CD4-positive, alpha-beta T cell treated with Interferon alpha-2 for 1 hour (primary cell): ENCODE measurements at places on chromosomes 5 and 9.

DNA sequence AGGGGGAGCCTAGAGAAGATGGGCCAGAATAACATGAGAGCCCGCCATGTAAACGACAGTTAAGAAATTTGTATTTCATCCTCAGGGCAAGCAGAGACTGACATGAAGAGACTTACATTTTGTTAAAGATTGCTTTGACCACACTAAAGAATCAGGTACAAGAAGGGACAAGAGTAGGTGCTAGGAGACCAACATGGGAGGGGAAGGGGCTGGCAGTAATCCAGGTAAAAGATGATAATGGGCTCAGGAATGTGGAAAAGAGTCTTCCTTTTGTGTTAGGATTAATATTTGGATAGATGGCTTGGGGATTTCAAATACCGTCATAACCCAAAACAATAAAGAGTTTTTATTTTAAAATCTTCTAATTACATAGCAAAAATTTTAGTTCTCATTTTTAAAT, 137.3 kb downstream of the ZNF462 start:
- no peak for DNase-seq

- no peak for DNase-seq
Measured at GRCh38 chr9:29548436-29548835, 1975.2 kb upstream of the C9orf72 start.

DNA sequence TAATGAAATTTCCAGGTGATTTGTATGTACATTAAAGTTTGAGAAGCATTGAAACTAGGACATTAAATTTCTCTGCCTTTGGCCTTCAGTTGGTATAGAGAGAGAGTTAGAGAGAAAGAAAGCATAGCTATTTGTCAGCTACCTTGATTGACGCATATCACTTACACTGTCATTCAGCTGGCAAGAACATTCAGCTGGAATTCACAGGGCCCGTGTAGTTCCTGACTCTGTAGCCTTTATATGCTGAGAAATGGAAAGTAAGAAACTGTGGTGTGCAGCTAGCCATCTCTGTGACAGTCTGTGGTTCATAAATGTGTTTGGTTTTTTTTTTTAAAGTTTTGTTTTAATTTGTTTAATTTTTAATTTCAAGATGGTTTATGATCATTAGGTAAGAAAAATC, 58.9 kb downstream of the DMXL1 start:
- DNase-seq = no peak

DNA sequence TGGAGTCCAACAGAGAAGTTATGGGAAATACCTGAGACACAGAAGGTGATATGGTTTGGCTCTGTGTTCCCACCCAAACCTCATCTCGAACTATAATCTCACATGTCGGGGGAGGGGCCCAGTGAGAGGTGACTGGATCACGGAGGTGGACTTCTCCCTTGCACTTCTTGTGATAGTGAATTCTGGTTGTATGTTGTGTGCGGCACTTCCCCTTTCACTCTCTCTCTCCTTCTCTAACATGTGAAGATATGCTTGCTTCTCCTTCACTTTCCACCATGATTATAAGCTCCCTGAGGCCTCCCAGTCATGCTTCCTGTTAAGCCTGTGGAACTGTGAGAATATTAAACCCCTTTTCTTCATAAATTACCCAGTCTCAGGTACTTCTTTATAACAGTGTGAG, 96.1 kb downstream of the TMEM232 start:
- DNase-seq = no peak

GRCh38 chr9:135120249-135120648, 32.8 kb downstream of the OLFM1 start:
- no peak for DNase-seq

DNA sequence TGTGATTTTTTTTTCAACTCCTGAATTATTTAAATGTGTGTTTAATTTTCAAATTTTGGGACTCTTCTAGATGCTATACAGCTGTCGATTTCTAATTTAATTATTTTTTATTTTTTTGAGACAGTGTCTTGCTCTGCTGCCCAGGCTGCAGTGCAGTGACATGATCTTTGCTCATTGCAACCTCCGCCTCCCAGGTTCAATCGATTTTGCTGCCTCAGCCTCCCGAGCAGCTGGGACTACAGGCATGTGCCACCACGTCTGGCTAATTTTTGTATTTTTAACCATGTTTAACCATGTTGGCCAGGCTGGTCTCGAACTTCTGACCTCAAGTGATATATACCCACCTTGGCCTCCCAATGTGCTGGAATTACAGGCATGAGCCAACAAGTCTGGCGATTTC, 28.6 kb downstream of the CSNK1G3 start:
- no peak for DNase-seq

- DNase-seq = no peak
Measured at GRCh38 chr9:87201351-87201751, 254.0 kb upstream of the GAS1 start.

- no peak for DNase-seq
Measured at GRCh38 chr5:7638456-7638855, 212.5 kb downstream of the CFAP90 start.

- DNase-seq = no peak
Measured at GRCh38 chr5:180801596-180802324, 846 bp downstream of the MGAT1 start.

- no peak for DNase-seq
Measured at GRCh38 chr9:111914749-111915424, 18.3 kb downstream of the UGCG start.

- DNase-seq = no peak
Measured at GRCh38 chr9:135214706-135215105, 127.2 kb downstream of the OLFM1 start.

DNA sequence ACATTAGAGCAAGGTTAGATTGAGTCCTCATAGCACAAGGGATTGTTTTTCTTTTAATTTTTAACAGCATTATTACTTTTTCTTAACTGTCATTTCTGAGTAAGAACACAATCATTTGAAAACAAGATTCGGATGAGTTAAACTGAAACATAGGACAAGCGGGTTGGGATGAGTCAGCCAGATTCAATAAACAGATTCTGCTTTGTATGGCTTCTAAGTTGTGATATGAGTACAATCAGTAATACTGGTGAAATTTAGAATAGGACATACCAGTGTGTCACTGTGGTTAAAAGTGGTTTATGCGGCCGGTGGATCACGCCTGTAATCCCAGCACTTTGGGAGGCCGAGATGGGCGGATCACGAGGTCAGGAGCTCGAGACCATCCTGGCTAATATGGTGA, 364.3 kb upstream of the CDH10 start:
- DNase-seq = no peak

- no peak for DNase-seq
Measured at GRCh38 chr5:19713740-19714139, 274.3 kb downstream of the CDH18 start.

DNA sequence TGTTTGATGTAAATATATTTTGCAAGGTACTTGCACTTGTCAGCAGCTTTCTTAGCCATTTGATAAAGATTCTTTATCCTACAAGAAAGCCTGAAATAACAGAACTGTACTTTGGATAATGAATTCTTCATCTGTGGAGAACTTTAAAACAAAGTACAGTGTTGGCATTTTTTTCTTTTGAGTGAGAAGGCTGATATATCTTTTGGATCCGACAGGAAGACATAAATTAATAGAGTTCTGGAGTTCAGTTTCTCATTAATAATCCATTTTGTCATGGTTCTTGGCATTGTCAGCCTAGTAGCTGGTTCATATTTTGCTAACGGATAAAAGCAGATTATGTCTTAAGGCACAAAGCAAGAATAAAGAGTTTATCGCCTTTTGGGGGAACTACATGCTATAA, 17.0 kb downstream of the PBX3 start:
- DNase-seq = no peak

DNA sequence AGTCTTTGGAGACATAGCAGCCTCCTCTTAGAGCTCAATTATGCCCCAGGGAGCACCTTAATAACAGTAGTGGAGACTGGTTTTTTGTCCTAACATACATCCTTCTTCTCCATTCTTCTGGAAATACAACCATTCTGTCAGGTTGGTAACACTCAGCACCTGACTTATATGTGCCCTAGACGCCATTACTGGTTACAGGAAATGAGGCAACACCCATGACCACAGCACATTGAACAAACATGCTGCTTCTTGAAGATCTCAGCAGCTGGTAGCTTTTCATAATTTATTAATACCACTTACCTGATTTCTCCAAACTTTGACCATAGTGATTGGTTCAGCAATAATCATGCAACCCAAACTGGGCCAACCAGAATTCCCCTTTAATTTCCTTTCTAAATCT, 25.1 kb upstream of the TRPM3 start:
- DNase-seq = no peak

GRCh38 chr5:53052499-53052898, 57.1 kb downstream of the MOCS2 start:
- no peak for DNase-seq

DNA sequence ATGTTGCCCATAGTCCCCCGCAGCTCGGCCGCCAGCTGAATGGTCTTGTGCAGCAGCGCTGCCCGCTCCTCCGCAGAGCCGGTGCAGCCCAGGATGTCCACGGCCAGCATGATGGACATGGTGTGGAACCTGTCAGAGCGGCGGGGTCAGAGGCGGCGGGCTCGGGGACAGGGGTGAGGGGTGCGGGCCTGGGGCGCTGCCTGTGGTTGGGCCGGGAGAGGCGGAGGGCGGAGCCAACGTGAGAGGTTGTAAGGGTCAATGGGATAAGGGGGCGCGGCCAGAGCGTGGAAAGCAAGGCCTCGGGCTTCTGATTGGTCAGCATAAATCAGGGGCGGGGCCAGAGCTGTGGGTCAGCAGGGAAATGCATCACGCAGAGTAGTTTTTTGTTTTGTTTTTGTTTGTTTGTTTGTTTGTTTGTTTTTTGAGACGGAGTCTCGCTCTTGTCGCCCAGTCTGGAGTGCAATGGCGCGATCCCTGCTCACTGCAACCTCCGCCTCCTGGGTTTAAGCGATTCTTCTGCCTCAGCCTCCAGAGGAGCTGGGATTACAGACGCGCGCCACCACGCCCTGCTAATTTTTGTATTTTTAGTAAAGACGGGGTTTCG, 6.8 kb upstream of the TOR2A start:
- DNase-seq = no peak

- no peak for DNase-seq
Measured at GRCh38 chr5:81755320-81755719, 4.4 kb upstream of the SSBP2 start.

- DNase-seq = no peak
Measured at GRCh38 chr5:64637144-64637543, 53.2 kb upstream of the SHISAL2B start.

DNA sequence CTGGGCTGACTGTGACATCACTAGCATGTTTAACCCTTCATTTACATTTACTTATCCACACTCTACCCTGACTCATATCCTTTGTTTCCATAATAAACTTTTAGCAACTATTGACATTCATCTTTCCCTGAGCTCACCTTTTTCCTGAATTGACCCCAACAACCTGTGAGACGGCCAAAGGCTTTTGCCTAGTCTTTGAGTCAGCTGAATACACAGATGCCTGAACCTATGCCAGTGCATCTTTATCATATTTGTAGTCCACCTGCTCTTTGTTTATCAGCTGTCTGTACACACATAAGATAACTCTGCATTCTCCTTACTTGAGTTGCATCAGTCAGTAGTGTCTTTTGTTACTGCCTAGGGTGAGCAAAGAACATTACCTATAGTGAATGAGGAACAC, 128.5 kb upstream of the HMHB1 start:
- no peak for DNase-seq

GRCh38 chr5:73674669-73675004, 48.6 kb downstream of the ARHGEF28 start:
- DNase-seq = no peak

DNA sequence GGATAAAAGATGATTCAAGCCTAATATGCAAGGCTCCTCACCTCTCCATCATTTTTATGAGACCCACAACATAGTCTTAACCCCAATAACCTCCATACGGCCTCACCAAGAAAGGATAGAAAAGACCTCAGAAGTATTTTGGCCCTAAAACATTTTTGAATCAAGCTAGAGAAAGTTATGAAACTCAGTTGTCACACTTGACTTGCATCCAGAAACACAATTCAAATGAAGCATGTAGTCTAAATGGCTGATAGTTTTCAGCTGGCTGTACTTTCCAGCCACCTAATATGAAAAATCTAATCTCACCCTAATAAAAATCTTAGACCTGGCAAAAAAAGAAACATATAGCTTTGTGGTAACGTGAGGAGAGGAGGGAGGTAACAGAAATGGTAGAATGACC, 116.1 kb downstream of the ARL15 start:
- DNase-seq = no peak

GRCh38 chr5:72783354-72783753, 33.1 kb upstream of the TNPO1 start:
- no peak for DNase-seq

- no peak for DNase-seq
Measured at GRCh38 chr9:112012026-112012902, 115.7 kb downstream of the UGCG start.

- no peak for DNase-seq
Measured at GRCh38 chr9:16459421-16460148, 410.9 kb downstream of the BNC2 start.

GRCh38 chr9:125513668-125514413, 193.2 kb downstream of the MAPKAP1 start:
- no peak for DNase-seq

GRCh38 chr5:55853818-55854217, 2.7 kb downstream of the IL31RA start:
- DNase-seq = no peak

GRCh38 chr9:96214635-96215034, 87.3 kb downstream of the HSD17B3 start:
- no peak for DNase-seq

- DNase-seq = no peak
Measured at GRCh38 chr5:129670957-129671500, 76.9 kb upstream of the MINAR2 start.

DNA sequence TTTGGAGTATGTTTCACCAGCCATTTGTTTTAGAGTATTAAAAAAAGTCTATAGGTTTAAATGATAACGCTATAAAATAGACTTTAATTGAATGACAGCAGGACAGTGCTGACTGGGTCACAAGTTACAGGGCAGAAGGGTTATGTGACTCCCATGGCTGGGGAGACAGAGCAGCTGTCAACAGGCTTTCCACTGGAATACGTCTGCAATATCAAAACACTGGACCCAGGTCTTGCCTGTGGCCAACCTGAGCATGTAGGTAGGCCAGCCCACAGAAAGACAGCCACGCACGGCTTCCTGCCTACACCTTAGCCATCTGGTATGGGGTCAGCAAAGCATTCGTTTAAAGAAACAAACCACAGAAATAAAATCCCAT, 80.7 kb downstream of the OTULIN start:
- DNase-seq = no peak

DNA sequence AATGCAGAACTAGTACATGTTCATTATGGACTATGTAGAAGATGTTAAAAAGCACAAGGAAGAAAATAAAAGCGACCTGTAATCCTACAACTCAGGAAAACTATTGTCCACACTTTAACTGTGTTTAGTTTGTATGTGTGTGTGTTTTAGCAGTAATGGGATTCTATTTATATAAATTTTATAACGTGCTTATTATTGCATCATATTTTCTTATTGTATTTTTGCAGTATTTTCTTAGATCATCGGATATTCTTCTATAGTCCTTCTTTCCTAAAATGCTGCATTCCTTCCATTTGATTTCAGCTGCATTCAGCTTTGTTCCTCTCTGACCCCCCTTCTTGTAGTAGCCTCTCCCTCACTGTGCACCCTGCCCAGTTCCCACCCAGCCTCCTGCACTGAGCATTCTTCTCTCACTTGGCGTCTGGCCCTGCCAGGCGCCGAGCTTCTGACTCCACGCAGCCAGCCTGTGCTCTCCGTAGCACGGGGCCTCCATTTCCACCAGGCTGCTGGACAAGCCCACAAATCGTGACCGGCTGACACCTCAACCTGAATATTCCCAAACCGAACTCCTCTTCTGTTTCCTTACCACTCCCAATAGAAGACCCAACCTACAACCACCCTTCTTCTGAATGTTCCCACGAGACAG, 39.9 kb downstream of the MVB12B start:
- no peak for DNase-seq

GRCh38 chr9:105150991-105151685, 93.3 kb upstream of the SLC44A1 start:
- DNase-seq = no peak
